M059J (cell line): ENCODE measurements at places on chromosomes 13 and 19.

DNA sequence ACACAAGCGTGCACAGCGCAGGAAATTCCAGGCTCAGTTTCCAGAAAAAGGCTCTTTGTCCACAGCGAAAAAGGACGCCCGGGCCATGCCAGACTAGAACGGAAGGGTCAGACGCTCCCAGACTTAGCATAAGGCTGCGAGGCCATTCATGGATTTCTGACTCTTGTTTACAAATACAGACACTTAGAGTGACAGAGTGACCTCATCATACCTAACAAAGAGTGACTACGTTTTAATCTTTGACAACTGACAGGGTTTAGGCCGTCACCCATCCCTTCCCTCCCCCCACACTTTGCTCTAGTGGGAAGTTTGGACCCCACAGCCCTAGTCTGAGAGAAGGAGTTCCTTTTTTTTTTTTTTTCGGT, 418 bp upstream of the ZNF709 start:
- no peak for DNase-seq

- no peak for DNase-seq
Measured at GRCh38 chr13:33286128-33286527, 573 bp upstream of the STARD13 start.

- no peak for DNase-seq
Measured at GRCh38 chr13:111920932-111921705, 145.8 kb upstream of the SOX1 start.

DNA sequence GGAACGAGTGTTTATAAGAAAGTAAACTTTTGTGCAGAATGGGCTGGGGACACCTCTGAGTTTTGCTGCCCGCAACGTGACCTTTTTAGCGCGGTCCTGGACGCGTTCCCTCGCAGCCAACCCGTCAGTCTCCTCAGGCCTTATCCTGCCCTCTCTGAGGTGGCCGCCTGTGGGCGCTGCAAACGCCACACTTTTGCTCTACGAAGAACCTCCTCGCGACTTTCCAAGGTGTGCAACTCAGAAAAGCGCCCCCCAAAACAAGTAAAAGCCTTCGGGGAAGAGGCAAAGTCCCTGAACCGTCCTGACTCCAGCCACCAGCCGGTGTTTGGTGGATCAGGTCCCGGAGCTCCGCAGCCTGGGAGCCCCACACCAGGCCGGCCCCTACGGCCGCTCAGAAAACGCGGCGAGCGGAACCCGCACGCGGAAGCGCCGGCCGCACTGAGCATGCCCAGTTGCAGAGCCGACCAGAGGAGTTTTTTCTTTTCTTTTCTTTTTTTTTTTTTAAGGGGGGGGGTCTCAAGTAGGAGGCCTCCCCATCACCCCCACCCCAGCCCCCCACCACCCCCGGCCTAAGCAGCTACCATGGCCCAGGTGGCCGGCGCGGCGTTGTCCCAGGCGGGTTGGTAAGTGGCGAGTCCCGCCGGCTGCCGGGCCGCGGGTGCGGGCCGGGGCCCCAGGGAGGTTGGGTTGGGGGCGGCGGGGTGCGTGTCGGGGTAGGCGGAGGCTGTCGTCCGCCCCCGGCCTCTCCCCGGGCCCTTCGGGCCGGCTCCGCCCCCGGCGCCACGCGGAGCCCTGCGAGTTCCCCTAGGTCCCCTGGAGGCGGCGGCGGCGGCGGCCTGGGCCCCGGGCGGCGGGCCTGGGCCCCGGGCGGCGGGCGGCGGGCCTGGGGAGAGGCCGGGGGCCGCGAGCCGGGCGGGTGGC, at the start of gene TDRD3:
Gene TDRD3 (plus strand): TSS at position 438 of the 921 bp plus-strand sequence. CDS start 145 bp downstream, at position 583.
- DNase-seq, result peak; percentile 80

DNA sequence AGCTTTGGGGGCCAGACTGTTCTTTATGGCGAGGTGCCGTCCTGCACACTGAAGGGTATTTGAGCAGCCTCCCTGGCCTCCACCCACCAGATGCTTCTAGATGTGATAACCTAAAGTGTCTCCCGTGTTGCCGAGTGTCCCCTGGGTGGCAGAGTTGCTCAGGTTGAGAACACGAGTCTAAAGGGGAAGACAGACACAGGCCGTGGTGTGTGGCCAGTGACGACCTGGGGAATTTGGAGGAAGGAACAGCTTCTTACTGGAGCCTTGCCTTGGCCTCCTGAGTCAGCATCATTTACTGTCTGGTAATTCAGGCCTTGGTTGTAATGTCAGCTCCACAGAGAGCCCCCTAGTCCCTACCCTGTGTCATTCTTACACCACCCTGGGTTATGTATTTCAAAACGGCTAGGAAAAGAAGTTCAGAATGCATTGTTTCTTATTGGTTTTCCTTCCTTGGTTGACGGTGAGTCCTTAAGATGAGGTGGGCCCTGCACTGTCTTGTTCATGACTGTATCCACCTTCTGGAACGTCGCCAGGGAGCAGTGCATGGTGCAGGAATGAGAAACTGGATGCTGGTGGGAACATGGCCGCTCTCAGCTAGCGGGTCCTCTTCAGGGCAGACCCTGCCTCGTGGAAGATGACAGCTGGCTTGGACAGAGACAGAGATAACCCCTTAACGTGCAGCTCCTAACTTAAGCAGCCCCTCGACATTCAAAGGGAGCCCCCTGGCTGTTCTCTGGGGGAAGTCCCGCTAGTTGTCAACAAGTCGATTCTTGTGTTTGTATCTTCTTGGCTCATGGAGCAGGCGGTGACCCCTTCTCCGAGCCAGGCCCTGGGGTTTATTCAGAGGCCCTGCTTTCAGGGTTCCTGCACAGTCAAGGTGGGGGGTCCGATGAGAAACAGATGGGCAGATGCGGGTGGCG, 7.2 kb downstream of the SIN3B start:
- DNase-seq, result peak; percentile 12

DNA sequence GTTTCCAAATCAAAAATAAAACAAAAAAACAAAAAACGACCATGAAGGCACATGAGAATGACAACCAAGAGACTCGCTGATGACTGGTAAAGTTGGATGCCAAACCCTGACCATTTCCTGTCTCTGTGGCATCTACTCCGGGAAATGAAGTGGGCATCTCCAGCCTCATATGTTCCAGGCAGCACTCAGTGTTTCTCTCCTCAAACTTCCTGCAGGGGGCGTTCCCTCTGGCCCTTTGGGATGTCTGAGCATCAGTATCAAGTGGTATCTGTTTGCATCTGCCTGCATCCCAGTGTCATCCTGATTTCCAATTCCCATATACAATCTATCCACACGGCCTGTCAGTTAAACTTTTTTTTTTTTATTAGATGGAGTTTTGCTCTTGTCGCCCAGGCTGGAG, 9.8 kb upstream of the SIGLEC12 start:
- peak; percentile 28 for DNase-seq

- peak; percentile 11 for DNase-seq
Measured at GRCh38 chr13:95948656-95949055, 104.5 kb downstream of the UGGT2 start.

DNA sequence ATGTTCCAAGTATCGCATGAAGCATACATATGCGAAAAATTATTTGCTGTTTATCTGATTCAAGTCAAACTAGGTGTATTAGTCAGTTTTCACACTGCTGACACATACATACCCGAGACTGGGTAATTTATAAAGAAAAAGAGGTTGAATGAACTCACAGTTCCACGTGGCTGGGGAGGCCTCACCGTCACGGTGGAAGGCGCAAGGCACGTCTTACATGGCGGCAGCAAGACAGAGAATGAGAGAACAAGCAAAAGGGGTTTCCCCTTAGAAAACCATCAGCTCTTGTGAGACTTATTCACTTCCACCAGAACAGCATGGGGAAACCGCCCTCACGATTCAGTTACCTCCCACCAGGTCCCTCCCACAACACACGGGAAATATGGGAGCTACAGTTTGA, 13.0 kb upstream of the PROZ start:
- no peak for DNase-seq

- peak; percentile 70 for DNase-seq
Measured at GRCh38 chr13:30895773-30896172, 10.3 kb upstream of the MEDAG start.

DNA sequence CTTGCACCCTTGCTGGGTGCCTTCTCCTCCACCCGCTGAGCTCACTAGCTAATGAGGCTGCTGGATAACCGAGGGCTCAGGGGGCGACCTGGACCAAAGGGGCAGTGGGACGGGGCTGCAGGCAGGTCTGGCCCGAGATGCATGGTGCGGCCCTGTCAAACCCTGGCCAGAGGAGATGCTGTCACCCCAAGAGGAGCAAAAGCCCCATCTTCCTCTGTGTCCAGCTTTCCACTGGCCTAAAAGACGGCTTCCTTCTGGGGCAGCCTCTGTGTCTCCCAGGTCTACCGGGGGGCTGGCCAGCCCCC, 261.8 kb downstream of the TBC1D4 start:
- no peak for DNase-seq

GRCh38 chr19:29867984-29868383, 56.2 kb downstream of the CCNE1 start:
- DNase-seq, result no peak
